ENCODE measurements at places on chromosomes 1 and 21. TPM values are rescaled to one million over a fixed set of nuclear protein-coding genes. Genes with fewer than 3 reads are reported as not detected.

- H3K4me1 ChIP-seq: peaks cover 4% of the 10 kb centered on the region
- H3K27ac ChIP-seq: peak overlapping the region; percentile 57
- no peaks in the 10 kb centered on the region for H3K36me3 ChIP-seq
Observed at GRCh38 chr1:29230204-29230552, 556 bp downstream of the MECR start.

TMPRSS15 gene
- total RNA-seq: not detected

GRCh38 chr1:218813237-218813636 lies 360.4 kb upstream of the LYPLAL1 start:
- no peak overlapping the region for H3K4me3 ChIP-seq
- DNase-seq: no peak
- H3K4me1 ChIP-seq: no peaks in the 10 kb centered on the region
- no peaks in the 10 kb centered on the region for H3K27me3 ChIP-seq

DNA sequence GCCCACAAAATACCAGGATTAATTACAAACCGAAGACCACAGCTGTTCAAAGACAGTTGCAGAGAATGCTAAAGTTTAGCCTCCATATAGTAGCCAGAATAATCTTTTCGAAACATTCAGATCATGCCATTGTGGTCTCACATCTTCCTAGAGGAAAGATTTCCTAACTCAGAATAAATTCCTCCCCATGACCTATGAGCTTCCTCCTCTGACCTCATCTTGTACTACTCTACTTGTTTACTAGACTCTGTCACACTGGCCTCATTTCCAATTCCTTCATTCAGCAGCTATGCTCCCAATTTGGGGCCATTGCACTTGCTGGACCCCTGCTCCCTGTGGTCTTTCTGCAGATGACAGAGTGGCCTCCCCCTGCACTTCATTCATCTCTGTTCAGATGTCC lies 71.8 kb upstream of the LRRC53 start:
- no peaks in the 10 kb centered on the region for H3K4me1 ChIP-seq
- H3K4me3 ChIP-seq: no peak overlapping the region
- H3K36me3 ChIP-seq: no peaks in the 10 kb centered on the region
- no peaks in the 10 kb centered on the region for H3K27me3 ChIP-seq
- no peak overlapping the region for H3K27ac ChIP-seq
- DNase-seq: no peak
